ENCODE measurements at places on chromosomes 12 and 14.
A peak's percentile ranks its signal among the peaks of the same experiment; 100 is the strongest.

DNA sequence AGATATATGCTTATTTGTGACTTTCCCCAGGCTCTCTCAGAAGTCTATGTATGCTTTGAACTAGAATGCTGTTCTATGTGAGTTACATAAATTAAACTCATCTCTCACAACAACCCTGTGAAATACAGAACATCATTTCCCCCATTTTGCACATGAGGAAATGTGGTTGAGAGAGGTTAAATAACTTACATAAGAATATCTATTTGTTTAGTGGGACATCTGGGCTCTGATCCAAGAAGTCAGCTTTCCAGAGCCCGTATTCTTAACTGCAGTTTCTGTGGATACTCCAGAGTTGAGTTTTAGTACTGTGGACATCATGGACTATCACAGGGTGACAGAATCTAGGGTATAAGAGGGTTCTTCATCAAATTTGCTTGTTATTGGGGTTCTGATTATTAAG lies 242.5 kb upstream of the ARHGAP5 start:
- no peak for DNase-seq

DNA sequence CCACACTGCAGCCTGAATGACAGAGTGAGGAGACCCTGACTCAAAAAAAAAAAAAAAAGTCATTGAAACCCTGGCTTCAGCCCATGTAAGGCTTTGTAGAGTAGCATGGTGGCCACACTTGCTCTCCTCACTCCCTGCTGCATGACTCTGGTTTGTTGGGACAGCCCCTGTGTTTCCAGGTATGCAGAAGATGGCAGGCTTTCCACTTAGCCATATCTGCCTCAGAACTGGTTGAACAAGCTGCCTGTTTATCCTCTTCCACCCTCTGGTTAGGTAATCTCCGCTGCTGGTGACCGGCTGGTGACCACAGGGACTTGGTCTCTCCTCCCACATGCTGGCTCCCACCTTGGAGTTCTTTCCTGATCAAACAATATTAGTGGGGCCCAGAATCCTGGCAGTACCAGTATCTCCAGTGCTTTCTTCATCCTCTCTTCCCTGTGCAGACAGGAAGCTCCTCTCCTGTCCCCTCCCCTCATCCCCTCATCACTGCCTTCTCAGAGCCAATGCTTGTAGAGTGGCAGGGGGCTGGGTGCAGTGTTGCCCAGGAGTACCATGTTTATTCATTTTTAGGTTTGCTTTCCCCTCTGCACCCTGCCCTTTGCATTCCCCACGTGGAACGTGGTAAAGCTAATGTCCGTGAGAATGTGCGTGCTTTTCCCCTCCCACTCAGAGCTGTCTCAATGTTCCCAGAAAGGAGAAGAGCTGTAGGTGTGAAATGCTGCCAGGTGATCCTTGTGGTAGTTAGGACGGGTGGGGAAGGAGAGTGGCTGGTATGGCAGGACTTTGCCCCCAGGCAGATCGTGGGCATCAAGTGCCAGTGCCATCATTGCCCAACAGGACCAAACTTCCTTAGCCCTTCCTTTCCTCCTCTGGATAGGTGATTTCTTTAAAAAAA lies 11.3 kb downstream of the ABHD12B start:
- no peak for DNase-seq

GRCh38 chr12:5977556-5977955 lies 32.5 kb upstream of the ANO2 start:
- DNase-seq = no peak

DNA sequence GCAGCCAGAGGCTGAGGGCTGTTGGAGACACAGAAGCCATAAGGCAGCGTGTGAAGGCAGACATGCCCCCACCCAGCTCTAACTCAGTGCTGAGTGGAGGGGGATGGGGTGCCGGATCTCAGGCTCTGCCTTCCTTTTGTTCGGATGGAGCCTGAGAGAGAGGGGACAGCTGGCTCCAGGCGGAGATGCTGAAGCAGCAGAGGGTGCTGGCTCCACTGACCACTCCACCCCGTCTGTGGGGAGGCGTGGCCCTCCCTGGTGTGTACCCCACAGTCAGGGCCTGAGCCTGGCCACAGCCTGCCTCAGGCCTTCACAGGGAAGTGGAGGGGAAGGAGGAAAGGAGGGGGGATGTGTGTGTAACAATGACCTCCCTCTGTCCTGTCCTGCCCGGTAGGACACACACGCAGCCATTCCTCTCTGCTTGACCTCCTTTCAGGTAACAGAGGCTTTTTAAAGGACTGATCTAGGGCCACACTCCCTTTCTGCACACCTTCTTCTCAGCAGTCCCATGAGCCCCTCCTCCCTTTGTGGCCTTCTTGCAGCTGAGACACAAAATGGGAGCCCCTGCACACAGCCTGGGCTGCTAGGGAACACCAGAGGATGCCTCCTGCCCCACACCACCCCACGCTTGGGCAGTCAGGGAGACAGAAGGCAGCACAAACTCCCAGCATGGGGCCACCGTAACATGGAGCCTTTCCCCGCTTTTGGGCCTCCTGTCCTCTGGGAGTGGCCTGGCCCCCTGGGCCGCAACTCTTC lies 9.6 kb upstream of the ENDOU start:
- DNase-seq = no peak

- DNase-seq = no peak
Measured at GRCh38 chr14:95763875-95764274, 50.0 kb upstream of the TCL1A start.

GRCh38 chr14:72892103-72892878 lies 1.6 kb downstream of the DPF3 start:
- DNase-seq = peak; percentile 83

DNA sequence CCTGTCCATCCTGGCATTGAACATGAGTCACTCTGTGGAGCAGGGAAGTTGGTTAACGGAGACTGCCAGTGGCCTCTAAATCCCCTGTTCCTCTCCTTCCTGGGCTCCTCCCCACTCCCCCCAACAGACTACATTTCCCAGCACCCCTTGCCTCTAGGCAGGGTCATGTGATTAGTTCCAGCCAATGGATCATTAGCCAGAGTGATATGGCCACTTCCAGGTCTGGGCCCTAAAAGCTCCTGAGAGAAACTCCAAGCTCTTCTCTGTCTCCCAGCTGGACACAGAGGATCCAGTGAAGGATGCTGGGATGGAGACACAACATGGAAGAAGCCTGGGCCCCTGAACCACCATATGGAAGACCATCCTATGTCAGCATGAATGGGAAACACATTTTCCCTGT lies 54.4 kb upstream of the RFLNA start:
- no peak for DNase-seq

DNA sequence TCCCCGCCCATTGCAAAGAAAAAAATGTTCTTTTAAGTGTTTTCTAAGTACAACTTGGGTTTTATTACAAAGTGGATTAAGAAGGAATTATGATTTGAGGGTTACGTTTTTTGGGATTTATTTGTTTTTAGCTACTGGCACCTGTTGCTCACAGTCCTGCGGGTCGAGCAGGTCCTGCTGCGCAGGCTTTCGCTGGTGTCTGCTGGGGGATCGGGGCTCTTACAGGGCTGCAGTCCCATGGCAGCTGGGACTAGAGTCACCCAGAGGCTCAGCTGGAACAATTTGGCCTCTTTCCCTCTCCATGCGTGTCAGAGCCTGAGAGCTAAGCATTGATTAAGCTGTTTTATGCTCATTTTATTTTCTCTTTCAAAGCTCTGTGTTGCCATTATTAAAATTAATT lies 55.6 kb upstream of the DYNC1H1 start:
- DNase-seq = no peak

- no peak for DNase-seq
Measured at GRCh38 chr12:92547420-92547819, 155.4 kb upstream of the PLEKHG7 start.

DNA sequence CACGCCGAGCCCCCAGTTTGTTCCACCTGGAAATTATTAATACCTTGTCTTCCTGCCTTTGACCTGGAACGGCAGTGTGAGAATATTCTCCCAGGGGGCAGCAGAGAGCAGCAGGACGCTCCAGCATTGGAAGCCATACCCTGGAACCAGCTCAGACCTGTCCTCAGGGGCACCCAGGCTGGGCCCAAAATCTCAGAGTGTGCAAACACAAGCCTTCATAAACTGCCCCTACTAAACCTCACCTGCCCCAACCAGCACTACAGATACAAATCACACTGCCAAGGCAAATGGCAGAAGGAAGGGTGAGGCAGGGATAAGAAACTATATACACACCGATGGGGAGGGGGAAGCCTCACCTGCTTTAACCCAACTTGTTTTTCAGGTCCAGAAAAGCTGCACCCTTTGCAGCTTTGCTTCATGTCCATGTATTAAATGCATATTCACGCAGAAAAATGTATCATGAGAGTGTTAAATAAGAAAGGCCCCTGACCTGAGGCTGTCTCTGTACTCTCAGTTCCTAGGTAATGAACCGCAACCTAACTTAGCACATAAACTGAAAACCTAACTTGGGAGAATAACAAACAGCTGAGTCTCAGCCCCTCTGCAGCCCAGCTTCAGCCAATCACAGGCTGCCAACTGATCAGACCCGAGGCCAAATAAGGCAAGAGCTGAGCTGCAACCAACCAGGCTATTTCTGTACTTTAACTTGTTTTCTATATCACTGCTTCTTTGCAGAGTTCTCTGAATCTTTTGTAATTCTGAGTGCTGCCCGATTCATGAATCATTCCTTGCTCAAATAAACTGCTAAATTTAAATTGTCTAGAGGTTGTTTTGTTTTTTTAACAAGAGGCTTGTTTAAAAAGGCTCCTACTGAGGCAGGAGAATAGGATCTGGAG lies 130.1 kb downstream of the SPTSSA start:
- peak; percentile 88 for DNase-seq

GRCh38 chr12:95549392-95550084 lies 1.7 kb downstream of the USP44 start:
- no peak for DNase-seq

DNA sequence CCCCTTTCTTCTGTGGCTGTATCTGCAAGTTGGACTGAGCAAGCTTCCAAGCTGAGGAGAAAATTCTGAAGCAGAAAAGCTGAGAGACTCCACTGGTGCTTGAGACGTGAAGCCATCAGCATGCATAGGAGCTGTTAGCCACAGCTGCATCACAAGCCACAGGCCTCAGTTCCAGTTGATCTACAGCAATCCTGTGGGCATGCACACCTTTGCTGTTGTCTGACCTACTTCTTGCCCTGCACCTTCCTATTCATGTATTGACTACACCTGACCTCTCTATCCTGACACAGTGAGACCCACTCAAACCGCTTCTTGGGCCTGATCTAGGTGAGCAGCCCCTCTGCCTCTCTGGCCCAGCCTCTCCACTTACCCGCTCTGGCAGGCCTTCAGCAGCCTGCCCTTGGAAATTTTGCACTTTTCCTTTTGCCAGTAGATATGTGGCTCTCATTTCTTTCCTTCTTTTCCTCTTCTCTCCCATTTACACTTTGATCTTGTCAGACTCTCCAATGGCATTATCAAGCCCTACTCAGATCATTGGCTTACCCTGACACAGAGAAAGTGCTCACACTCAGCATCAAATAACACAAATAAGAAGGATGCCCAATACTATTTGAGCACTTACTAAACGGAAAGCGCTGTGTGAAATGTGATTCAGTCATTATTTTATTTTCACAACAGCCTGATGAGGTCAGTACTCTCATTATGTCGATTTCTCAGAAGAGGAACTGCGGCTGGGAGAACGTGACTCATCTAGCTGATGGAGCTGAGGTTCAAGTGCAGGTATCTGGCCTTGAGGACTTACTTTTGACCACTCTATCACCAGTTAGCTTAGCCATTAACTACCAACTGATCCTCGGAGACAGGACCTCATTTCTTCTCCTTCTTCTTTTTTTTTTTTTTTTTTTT lies 21.9 kb upstream of the PTGR2 start:
- peak; percentile 76 for DNase-seq

DNA sequence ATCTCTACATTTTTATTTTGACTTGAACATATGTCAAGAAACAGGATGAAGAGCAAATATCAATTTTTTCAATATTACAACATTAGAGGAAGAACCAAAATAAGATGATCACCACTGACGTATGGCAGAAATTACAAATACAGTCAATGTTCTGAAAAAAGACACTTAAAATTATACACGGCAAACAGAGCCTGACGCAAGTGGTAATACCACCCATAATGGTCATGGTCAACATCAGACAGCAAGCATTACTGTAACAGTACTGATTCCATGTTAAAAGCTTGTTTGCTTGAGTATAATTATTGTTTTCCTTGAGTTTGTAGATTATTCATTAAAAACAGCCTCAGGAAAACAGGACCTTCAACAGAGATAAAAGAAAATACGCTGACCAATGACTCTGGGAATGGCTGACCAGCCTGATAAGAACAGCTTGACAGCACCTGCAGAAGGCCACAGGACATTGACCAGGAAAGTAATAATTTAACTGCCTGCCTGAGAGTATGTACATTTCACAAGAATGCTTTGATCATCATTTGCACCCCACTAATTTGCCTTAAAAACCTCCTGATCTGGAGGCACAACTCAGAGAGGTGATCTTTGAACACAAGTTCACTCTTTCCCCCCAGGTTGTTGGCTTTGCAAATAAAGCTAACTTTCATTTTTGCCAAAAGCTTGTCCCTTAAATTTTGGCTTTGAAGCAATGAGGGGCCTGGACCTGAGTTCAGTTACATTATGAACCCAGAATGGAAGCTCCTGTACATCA lies 187.3 kb downstream of the IPO8 start:
- no peak for DNase-seq

- DNase-seq = no peak
Measured at GRCh38 chr14:97410667-97411620, 613.8 kb downstream of the VRK1 start.

GRCh38 chr12:108457006-108457733 lies 57.9 kb upstream of the FICD start:
- peak; percentile 67 for DNase-seq

DNA sequence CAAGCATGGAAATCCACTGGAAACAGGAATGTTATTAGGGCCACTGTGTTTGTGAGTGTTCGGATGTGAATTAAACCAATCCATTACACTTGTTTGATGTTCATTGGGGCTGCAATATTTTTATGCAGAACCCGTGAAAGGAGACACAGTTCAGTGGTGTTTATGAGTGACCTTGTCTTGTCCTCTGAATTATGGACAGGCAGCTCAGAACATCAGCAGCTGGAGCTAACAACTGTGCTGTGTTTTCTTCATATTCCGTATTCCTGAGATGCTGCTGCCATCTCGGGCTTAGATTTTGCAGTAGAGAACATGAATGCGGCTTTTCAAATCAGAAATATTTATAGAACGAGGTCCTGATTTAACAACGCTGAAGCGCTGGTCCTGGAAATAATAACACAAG lies 20.3 kb upstream of the CACNA1C start:
- no peak for DNase-seq

- DNase-seq = peak; percentile 78
Measured at GRCh38 chr12:5022465-5023061, 21.1 kb upstream of the KCNA5 start.

- no peak for DNase-seq
Measured at GRCh38 chr12:53930591-53931255, 7.9 kb upstream of the HOXC13 start.

Measured in activated CD4-positive, alpha-beta T cell treated with anti-CD3 and anti-CD28 coated beads, Interleukin-2, amount 10 ng/mL, durations not matched to agents 24 days and 14 days (primary cell).